ENCODE measurements at places on chromosomes 16 and 17.
A peak's percentile ranks its signal among the peaks of the same experiment; 100 is the strongest.

- no peak for DNase-seq
Observed at GRCh38 chr17:74603746-74604145, 11.7 kb upstream of the CD300LD start.

DNA sequence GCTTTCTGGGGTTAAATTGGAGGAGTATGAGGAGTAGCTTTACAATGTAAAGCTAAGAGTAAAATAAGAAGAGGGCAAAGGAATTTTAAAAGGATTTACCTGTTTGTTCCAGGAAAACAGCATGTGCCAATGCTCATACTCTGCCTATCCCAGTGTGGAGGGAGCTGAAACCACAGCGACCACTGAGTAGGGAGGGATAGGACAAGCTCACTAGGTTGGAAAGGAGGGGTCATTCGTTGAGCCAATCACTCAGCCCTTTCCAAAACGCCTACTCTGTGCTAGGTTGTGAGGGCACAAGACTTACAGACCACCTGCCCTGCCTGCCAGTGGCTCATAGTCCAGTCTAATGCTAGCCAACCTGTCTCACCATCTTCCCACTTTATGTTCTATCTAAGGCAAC is 1.1 kb upstream of the DNAJC7 start:
- no peak for DNase-seq

DNA sequence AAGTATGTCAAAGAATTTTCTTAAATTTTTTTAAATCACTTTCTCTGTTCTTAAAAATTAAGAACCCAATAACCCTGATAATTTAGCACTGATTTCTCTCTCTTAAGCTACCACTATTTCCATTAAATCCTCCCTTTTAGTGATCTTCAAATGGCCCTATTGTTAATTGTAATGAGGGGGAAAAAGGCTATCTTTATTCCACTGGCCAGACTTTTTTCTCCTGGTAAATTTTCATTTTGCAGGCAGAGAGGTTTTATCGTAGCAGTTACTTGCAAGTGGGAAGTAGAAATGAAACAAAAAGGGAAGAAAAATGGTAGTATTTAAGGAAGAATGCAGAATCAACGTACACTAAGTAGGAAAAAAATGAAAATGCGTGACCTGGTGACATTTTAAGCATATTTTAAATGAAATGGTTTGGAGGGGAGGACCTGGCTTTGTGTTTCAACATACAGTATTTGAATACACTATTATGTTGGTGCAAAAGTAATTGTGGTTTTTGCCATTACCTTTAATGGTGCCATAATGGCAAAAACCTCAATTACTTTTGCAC is 224.9 kb downstream of the TANC2 start:
- no peak for DNase-seq

DNA sequence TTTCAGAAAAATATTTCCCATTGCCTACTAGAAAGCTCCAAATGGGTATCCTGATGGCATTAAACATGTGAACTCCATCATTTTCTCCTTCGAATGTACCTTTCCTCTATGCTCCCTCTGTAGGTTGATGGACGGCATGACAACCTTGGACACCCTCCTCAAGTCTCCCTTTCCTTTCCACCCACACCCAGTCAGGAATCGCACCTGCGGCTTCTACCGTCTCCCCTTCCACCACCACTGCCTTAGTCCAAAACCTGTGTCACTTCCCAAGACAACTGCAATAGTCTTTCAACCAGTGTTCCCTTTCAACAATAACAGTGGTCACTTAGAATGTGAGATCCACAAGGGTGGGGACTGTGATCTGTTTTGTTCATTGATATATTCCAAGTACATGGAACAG is 233.1 kb upstream of the AXIN2 start:
- DNase-seq, result no peak

- DNase-seq, result no peak
Observed at GRCh38 chr17:45229681-45230409, 8.2 kb downstream of the FMNL1 start.

DNA sequence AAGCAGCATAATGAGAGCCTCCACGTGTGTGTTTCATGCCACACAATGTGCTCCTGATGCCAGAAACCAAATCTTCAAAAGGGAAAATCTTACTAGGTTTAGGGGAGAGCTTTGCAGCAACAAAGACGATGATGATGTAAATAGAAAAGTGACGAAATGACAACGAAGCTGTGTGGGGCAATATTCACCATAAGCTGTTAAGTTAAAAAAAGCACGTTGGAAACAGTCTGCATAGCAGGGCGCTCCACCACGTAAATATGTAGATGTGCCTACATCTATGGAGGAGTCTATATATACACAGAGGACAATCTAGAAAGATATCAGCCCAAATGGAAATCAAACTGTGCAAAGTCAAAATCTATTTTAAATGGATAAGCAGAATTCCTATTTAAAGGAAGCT is 61.0 kb downstream of the RPH3AL start:
- DNase-seq, result no peak

DNA sequence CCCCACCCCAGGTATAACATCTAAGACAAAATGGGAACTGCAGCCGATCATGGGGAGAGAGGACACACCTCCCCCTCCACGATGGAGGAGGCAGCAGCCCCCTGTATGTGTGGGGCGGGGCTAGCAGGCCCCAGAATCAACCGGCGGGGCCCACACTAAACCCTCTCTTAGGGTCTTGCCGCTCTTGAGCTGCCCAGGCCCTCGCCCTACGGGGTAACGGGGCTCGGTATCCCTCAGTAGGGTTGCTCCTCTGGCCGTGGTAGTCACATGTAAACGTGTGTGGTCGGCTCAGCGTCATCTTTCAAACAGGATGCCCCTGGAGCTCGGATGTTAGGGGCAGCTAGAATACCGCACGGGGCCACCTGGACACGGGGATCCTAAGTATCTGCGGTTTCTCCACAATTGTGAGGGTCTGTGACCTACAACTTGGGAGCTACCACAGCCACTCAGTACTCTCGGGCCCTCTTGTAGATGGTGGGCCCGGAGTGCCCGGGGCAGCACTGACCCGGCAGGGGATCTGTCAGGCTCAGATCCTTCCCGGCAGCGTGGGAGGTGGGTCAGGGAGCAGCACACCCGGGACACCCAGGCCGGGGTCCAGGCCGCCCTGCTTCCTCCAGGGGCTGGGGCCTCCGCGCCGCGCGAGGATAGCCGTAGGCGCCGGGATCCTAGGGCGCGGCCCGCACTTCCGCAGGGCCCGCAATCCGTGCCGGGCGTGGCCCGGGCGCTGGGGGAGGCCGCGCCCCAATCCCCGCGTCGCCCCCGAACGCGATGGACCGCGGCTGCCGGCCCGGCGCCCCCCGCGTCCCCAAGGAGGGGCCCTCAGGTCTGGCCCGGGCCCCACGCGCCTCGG is 781 bp downstream of the ARHGDIA start:
- no peak for DNase-seq

GRCh38 chr17:35240861-35241260 is 2.0 kb upstream of the SLFN5 start:
- no peak for DNase-seq

DNA sequence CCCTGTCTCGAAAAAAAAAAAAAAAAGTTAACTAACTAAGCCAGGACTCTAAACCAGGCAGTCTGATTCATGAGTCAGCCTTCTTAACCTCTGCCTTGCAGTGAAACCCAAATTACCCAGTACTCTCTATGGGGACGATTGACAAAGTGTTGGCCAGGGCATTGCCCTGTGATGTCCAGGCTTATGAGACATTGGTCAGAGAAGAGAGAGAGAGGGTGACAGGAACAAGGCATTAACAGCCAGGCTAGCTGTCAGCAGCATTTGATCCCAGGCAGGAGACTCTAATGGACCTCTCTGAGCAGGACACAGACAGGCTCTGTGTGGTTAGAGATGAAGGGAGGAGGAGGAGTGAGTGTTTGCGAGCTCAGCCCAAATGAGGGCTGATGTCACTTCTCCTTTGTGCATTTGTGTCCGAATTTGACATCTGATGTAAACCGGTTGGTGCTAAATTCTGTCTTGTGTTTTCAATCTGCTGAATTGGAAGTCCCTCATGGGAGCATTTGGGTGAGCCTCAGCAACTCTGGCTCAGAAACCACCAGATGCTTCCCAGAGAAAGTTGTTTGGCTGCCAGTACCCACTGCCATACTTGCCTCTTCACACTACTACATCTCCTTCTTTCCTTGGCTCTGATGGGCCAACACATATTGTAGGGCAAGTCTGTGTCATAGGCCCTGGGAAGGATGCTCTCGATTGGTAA is 4.3 kb upstream of the MYL4 start:
- peak; percentile 62 for DNase-seq

DNA sequence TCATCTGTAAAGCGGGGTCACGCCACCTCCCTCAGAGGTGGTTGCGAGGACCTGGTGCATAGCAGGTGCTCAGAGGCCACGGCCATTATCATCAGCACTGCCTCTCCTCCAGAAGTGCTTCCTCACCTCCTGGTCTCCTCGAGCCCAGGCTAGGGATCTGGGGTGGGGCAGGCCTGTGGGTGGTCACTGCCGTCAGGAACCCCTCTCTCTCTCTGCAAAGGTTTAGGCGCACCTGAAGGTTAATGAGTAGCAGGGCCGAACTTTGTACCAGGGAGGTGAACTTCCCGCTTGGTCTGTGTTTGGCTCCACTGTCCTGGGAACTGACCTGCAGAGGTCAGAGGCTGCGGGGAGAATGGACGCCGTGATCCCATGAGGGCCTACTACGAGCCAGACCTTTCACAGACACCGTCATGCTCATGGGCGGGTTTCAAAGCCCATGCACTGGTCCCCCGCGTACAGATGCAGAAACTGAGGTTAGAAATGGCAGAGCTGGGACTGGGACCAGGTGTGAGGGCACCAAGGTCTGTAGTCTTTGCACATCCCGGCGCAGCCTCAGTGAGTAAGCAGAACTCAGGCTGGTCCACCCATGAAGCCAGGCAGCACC is 13.8 kb downstream of the JUP start:
- DNase-seq, result no peak
